ENCODE measurements at places on chromosomes 5 and 9. TPM values are rescaled to one million over a fixed set of nuclear protein-coding genes. Genes with fewer than 3 reads are reported as not detected.

GRCh38 chr9:105447386-105447813 lies 434 bp upstream of the FSD1L start:
- no peak for DNase-seq

The CCIN gene
- not detected for total RNA-seq

DNA sequence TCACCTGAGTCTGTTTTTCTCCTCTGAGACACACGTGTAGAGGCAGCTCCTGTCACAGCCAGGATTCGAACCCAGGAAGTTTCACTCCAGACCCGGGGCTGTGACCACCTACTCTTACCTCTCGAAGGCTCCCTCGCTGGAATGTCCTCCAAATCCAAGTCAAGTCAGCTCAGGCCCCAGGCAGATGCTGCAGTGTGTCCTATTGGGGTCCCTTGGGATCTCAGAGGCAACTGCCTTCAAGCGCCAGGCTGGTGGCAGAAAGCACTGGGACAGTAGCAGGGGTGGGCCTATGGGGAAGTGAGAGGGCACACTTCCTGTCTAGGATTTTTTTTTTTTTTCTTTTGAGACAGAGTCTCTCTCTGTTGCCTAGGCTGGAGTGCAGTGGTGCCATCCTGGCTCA lies 762 bp upstream of the ST6GALNAC4 start:
- DNase-seq: no peak

DNA sequence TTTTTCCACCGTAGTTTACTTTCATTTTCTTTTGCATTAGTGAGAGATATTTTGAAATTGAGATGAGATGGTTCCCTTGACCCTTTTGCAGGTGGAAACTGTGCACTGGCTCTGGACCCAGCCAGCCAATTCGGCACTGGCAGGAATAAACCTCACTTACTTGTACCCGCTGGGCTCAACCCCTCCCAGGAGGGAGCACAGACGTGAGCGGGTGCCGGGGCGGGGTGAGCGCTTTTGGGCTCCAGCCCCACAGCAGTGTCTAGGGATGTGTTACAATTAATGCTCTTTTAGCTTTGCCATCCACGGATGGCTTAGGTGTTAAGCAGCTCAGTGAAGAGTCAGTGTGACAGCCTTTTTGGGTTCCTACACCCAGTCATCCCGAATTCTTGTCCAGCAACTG lies 766.1 kb upstream of the CHD1 start:
- DNase-seq: no peak

The B4GALT7 gene
- 12.6 TPM for total RNA-seq

DNA sequence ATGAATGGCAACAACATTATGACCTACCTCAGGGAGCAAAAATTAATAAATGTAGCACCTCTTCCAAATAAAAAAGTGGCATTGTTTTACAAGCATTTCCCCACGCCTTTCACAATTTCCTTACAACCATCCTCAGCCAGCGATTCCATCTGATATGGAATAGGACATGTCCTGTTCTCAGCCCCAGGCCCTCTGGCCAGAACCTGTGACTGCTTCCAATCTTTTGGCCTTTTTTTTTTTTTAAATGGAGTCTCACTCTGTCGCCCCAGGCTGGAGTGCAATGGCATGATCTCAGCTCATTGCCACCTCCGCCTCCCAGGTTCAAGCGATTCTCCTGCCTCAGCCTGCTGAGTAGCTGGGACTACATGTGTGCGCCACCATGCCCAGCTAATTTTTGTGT lies 16.8 kb upstream of the WNK2 start:
- DNase-seq: no peak

- no peak for DNase-seq
These were observed 7.0 kb upstream of the MRNIP start for GRCh38 chr5:179865491-179866240.

GRCh38 chr9:5425006-5425628 lies 12.6 kb downstream of the PLGRKT start:
- DNase-seq: no peak

GRCh38 chr5:5005353-5005752 lies 134.8 kb upstream of the ADAMTS16 start:
- no peak for DNase-seq

DNA sequence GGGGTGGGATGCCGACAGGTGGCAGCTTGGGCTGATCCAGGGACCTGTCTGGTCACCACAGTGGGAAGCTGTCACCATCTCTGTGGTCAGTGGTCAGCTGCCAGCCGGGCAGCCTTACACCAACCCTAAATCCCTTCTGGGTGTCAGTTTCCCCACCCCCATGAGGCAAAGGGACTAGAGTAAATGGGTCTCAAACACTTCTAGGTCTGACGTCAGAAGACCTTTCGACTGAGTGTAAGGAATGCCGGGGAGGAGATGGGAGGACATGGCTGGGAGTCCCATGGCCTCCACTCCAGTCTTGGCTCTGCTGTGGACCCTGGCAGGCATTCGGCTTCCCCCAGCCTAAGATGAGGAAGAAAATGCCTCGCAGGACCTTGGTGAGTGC lies 40.3 kb upstream of the SLC25A51 start:
- no peak for DNase-seq

- no peak for DNase-seq
These were observed 9.7 kb upstream of the ORM1 start for GRCh38 chr9:114313186-114313585.

The RALGDS gene
- 19.0 TPM for total RNA-seq

DNA sequence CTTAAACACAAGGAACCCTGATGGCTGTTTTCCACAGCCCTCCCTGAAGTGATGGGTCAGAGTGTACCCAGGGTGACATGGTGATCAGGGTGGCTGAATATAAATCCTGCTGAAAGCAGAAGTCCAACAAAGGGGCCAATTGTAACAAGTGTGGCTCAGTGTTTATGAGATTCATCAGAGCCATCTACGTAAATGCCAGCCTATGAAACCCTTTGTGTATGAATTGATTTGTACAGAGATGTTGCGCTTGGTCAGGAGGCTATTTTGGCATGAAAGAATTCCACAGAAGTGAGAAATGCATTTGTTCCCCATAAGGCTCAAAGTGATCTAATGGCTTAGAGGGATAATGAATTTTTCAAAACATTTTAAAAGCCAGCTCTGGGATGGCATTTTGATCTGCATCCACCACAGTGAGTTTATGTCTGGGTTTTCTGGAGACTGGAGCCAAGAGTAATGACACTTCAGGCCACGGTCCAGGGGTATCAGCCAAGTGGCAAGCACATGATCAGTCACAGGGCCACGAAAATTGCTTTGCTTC lies 12.4 kb downstream of the PRUNE2 start:
- DNase-seq: no peak

GRCh38 chr5:113381791-113382190 lies 53.0 kb downstream of the TSSK1B start:
- no peak for DNase-seq

- no peak for DNase-seq
These were observed 46.7 kb downstream of the INSYN2B start for GRCh38 chr5:169933616-169934015.

The HAPLN1 gene
- not detected for total RNA-seq

DNA sequence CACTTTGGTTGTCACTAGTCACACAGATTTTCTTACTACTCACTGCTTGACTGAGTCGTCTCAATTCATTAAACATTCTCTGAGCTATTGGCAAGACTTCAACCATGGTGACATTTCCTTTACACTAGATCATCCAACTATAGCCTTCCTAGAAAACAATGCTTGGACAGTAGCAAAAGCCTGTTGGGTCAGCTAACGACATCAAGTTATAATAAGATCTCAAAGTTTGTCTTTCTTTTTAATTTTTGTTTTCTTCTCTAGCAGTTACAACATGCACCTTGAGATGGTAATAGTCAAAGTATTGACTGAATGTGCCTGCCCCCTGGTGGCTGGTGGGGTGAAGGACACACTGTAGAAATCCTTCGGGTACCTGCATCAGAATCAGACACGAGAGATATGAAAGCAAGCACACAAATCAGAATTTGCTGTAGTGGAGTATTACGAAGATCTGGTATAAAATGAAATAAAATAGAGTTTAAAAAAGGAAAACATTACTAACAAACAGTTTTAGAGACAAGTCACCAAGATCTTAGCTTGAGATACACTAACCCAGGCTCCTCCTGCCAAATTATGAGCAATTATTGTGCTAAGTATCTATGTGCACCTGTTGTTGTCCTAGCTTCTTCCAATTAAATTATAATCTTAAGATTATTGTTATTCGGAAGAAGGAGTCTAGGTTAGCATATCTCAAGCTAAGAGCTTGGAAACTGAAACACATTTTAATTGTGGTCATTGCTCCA lies 81.2 kb downstream of the ARL15 start:
- DNase-seq: peak; percentile 77

Measured in liver (tissue), 10 donors.